ENCODE measurements at places on chromosomes 12 and 14.

DNA sequence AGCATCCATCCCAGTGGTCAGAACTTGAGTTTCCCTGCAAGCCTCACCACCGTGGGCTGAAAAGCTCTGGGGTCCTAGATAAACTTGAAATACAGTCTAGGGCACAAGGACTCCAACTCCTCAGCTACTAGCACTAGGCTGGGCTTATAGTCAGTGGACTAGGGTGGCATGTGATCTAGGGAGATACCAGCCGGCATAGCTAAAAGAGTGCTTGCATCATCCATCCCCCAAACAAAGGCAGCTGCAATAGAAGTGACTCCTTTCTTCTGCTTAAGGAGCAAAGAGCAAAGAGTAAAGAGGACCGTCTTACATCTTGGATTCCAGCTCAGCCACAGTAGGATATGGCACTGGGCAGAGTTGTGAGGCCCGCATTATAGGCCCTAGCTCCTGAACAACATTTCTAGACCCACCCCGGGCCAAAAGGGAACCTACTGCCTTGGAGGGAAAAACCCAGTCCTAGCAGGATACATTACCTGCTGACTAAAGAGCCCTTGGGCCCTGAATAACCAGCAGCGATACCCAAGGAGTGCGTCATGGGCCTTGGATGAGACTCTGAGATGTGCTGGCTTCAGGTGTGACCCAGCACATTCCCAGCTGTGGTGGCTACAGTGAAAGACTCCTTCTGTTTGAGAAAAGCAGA lies 17.9 kb upstream of the SOS2 start:
- no peak for DNase-seq

GRCh38 chr12:72264548-72265175 lies 7.5 kb upstream of the TRHDE start:
- DNase-seq: no peak

DNA sequence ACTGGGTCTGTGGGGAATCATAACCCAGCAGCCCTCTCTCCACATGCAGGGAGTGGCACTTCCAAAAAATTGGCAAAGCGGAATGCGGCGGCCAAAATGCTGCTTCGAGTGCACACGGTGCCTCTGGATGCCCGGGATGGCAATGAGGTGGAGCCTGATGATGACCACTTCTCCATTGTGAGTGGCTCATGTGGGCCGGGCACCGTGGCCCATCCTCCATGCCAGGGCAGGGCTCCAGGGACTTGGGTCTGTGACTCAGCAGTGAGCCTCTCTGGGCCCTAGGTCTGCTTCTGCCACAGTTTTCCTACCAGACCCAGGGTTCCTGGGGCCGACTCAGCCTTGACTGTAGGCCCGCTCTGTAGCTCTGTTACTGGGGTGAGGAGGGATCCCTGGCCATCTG lies 2.2 kb downstream of the NPFF start:
- no peak for DNase-seq

- no peak for DNase-seq
Observed at GRCh38 chr14:32763673-32764072, 175.0 kb upstream of the NPAS3 start.

- DNase-seq: no peak
Observed at GRCh38 chr12:54229624-54230212, 40.9 kb upstream of the SMUG1 start.

DNA sequence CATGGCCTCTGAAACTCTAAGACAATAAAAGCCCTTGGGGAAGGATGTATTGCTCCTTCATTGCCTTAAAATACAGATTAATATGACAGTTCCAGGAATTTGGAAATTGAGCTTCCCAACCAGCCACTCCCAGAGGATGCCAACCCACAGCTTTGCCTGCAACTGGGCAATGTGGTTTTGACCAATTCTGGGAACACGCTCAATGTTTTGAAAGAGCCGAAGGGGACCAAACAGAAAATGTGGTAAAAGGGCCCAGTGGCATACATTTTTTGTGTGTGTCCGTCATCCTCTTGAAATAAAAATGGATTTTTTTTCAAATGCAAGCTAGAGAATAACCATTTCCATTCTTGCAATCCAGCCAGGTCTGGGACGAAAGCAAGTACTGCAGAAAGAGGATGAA lies 88.3 kb upstream of the PLEKHG7 start:
- DNase-seq: no peak

- DNase-seq: no peak
Observed at GRCh38 chr12:1206118-1206734, 215.2 kb downstream of the ERC1 start.

- DNase-seq: no peak
Observed at GRCh38 chr12:18135509-18135908, 45.5 kb upstream of the RERGL start.

- DNase-seq: no peak
Observed at GRCh38 chr14:103097994-103098957, 3.8 kb downstream of the EXOC3L4 start.

DNA sequence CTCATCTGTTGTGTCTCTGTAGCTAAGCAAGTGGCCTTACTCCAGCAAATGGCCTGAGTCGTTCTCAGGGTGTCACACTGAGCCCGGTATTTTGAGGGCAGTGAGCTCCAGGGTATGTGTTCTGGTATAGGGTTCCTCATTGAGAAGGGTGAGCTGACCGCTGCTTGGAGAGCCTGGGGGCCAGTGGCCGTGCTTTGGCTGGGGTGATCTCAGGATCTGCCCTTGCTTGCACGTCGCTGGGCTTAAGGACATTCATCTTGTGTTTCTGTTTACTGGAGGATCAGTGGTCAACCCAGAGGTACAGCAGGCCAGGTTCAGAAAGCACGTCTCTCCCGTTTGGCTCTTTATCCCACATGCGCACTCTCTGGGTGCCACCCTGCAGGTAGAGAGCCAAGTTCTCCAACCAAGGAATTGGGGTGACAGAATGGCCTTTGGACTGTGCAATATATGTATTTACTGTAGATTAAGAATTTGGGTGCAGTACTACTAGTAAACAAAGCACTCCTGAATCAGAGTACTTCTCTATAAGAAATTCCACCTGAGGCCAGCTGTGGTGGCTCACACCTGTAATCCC lies 52.1 kb downstream of the FBXW8 start:
- DNase-seq: no peak

- DNase-seq: no peak
Observed at GRCh38 chr12:128168273-128168672, 98.7 kb upstream of the TMEM132C start.

DNA sequence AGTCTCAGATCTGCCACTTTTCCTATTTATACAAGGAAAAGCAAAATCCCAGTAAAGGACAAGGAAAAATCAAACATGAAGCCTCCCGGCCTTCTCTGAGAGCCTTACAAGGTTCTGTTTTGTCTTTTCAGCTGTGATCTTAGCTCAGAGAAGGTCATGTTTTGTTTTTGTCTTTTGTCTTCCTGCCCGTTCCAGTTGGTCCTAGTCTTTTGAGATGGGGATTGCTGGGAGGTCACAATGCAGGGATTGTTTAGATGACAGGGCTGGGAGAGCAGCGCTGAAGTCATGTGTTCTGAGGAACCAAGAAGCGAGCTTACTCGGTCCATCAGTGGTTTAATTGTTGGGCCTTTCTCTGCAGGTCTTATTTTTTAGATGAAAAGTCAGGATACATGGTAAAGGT lies 6.0 kb downstream of the PLEKHH1 start:
- DNase-seq: no peak

GRCh38 chr12:74885775-74886174 lies 323.9 kb downstream of the KCNC2 start:
- DNase-seq: no peak

- DNase-seq: no peak
Observed at GRCh38 chr12:14263742-14264141, 101.7 kb upstream of the ATF7IP start.

GRCh38 chr12:52207106-52207505 lies 15.3 kb upstream of the KRT80 start:
- no peak for DNase-seq

GRCh38 chr12:123096182-123096581 lies 54.7 kb downstream of the PITPNM2 start:
- DNase-seq: no peak

DNA sequence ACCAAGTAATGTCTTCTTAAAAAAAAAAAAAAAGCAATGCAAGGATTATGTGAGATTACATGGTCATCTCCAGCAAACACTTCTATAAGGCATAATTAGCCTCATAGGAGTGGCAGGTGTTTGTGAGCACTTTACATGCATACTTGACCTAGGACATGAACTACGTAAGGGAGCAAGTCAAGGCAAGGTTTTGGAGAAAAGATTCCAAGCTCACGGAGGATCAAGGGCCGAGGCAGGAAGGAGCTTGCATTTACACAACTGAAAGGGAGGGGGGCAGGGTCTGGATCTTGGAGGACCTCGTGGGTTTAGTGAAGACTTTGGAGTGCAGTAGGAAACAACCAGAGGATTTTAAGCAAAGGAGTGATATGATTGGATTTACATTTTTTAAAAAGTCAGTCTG lies 112.5 kb downstream of the CCER1 start:
- DNase-seq: no peak

- DNase-seq: no peak
Observed at GRCh38 chr12:91968777-91969171, 176.9 kb downstream of the BTG1 start.

GRCh38 chr14:57864659-57865058 lies 1.2 kb downstream of the SLC35F4 start:
- DNase-seq: no peak

DNA sequence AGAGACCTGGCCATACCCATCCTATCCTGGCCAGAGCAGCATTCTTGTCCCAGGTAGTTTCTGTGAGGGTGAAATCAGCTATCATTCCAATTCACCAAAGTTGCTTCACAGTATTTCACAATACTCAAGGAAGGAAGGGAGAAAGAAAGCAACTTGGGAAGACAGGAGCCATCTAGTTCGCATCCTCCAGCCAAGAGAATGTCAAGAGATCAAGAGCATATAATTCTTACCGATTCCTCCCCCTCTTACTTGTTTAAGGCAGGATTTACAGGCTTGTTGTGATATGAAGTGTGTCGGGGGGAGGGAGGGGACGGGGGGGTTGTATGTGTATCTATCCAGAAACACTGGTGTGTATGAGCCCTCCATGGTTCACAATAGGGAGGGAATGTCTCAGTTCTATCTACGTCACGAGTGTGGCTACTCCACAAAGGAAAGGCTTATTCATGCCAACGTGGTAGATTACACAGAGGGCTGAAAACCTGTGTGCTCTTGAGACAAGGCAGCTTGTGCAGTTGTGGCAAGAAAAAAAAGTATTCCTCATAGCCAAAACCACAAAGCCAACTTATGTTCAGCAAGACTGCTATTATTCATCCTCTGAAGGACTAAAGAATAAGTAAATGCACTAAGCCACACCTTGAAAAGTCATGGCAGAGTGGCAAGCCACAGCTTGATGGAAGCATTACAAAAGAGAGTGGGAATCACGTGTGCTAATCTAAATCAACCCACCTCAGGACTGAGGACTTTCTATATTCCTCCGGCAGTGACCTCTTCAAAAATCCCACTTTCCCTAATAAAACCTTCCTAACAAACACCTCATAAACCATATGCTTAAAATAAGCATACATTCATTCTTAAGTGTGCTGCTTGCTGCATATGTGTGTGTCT lies 35.0 kb downstream of the CORO1C start:
- no peak for DNase-seq

DNA sequence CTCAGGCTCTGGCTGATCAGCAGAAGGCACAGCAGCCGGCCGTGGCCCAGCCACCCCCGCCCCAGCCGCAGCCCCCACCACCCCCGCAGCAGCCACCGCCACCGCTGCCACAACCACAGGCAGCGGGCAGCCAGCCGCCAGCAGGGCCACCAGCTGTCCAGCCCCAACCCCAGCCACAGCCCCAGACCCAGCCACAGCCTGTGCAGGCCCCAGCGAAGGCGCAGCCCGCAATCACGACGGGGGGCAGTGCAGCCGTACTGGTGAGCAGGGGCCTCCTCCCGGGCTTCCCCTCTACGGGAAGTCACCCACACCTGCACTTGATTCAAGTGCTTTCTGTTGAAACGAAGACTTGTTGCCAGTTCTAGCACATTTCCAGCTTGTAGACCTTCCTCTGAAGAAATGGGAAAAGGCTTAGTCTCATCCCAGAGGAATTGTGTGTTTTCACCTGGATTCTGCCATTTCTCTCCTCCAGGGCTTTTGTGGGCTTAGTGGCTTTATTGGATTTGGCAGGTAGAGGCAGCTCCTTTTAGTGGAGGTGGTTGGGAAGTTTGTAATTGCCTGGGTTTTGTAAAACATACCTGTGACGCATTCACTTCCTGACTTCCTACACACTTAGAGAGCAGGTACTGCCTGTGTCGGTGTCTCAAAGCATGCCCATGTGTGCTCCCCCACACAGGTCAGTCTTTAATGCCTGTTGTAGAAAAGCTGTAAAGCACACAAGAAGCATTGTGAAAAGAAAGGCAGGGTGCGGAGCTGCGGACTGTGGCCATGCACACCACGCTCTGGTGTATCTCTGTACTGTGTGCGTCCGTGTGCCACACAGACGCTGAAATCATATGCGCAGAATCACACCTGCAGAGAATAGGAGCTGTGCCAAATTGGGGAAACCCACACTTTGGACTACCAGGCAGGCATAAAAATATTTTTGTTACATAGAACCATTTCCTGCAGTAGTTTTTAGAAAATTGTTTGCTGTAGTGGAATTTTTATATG lies 90.5 kb downstream of the DDX51 start:
- no peak for DNase-seq

- no peak for DNase-seq
Observed at GRCh38 chr14:79571366-79571765, 639.9 kb downstream of the DIO2 start.

GRCh38 chr14:104117341-104118005 lies 20.9 kb upstream of the KIF26A start:
- no peak for DNase-seq

- no peak for DNase-seq
Observed at GRCh38 chr14:85533861-85534291, 3.9 kb downstream of the FLRT2 start.

DNA sequence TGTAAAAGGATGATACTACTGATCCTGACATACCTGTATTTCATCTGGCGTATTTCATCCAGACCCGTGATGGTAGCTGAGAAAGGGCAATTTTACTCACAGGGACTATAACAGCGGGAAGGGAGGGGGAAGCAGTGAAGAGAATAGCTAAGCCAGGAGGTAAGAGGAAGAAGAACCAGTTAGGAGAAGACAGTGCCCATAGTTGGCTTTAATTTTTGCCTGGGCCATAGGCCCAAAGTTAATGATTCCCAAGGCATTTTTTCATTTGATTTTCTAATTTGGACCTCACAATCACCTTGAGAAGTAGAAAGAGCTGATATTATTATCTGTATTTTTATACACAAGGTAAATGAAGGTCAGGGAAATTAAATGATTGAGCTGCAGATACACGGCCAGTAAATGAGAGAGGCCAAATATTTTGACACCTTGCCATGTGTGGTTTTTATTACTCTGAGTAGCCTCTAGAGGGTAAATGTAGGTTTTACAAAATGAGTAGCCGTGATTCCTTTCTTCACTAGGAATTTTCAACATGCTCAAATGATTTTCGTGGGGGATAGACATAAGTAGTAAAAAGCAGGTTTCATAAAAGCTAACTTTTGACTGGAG lies 382.2 kb downstream of the FUT8 start:
- no peak for DNase-seq

GRCh38 chr12:2482938-2483660 lies 311.7 kb upstream of the FKBP4 start:
- DNase-seq: no peak

- no peak for DNase-seq
Observed at GRCh38 chr12:47730341-47730744, 5.1 kb upstream of the ENDOU start.
